ENCODE measurements at places on chromosomes 5 and 9.

DNA sequence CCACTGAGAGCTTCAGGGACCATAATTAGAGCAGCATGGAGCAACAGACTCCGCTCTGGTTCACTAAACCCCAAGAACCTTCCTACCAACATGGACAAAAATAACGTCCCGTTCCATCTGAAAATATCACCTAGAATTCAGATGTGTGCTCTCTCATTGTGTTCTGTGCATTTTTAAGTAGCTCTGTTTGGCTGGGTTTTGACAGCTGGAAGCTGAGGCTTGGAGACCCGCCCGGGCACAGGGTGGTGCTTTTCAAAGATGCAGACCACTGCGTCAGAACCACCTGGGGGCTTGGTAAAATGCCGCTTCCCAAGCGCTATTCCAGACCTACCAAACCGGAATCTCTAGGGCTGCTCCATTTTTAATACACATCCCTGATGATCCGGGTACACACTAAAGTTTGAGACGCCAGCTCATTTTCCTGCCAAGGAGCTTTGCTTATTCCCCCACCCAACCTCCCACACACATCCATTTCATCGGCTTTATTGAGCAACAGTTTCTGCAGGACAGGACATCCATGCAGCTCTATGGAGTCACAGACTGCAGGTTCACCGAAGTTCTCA is 104.8 kb downstream of the GABBR2 start:
- no peak overlapping the region for H3K4me3 ChIP-seq
- no peaks in the 10 kb centered on the region for H3K4me1 ChIP-seq
- H3K27me3 ChIP-seq = peaks cover 11% of the 10 kb centered on the region
- H3K36me3 ChIP-seq = no peaks in the 10 kb centered on the region
- DNase-seq = no peak

DNA sequence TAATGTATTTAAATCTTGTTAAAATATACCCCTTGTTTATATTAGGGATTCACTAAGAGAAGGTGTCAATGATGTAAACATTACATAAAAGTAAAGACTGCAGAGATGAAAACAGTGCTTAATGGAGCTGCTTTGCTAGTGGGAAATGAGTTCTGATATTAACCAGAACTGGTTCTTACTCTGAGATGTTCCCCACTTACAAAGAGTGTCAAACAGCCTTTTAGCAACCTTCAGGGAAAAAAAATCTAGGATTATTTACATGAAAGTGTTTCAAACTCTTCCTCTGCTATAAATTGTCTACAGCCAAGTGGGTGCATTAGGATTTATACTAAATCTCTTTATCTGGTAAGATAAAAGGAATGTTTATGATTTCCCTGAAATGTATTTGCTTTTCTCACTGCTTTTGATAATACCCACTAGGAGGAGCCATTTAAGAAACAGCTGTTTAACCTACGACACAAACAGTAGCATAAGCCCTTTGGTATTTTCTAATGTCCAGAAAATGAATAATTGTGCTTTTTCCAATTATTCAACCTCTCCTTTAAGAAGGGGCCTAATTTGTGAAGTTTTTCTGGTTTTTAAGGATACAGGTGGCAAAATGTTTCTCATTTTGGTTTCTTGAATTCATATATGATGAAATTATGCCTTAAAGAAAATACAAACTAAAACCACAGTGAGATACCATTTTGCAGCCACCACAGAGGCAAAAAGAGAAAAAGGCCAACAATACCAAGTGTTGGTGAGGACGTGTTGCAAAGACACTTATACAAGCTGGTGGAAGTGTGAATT is 186.3 kb downstream of the TLE4 start:
- H3K27me3 ChIP-seq = peaks cover 3% of the 10 kb centered on the region
- DNase-seq = no peak
- no peak overlapping the region for H3K27ac ChIP-seq
- H3K36me3 ChIP-seq = no peaks in the 10 kb centered on the region

- H3K27me3 ChIP-seq = peaks cover 2% of the 10 kb centered on the region
- no peak overlapping the region for H3K4me3 ChIP-seq
- DNase-seq = no peak
These were observed 65.8 kb downstream of the KCTD16 start for GRCh38 chr5:144236499-144236898.

GRCh38 chr5:143341807-143342570 is 61.5 kb downstream of the NR3C1 start:
- no peaks in the 10 kb centered on the region for H3K36me3 ChIP-seq
- no peak for DNase-seq
- H3K27me3 ChIP-seq = no peaks in the 10 kb centered on the region
- H3K4me1 ChIP-seq = peaks cover 57% of the 10 kb centered on the region
- H3K4me3 ChIP-seq = no peak overlapping the region
- H3K27ac ChIP-seq = peak overlapping the region; percentile 37

- H3K27me3 ChIP-seq = peaks cover 2% of the 10 kb centered on the region
- DNase-seq = no peak
- H3K4me1 ChIP-seq = no peaks in the 10 kb centered on the region
These were observed 42.5 kb downstream of the CSF2 start for GRCh38 chr5:132116072-132116471.
